ENCODE measurements at places on chromosomes 11 and 22.

GRCh38 chr22:49226096-49226495 lies 601.6 kb downstream of the BRD1 start:
- no peak for DNase-seq

GRCh38 chr11:122523846-122524805 lies 131.4 kb upstream of the UBASH3B start:
- peak; percentile 35 for DNase-seq

DNA sequence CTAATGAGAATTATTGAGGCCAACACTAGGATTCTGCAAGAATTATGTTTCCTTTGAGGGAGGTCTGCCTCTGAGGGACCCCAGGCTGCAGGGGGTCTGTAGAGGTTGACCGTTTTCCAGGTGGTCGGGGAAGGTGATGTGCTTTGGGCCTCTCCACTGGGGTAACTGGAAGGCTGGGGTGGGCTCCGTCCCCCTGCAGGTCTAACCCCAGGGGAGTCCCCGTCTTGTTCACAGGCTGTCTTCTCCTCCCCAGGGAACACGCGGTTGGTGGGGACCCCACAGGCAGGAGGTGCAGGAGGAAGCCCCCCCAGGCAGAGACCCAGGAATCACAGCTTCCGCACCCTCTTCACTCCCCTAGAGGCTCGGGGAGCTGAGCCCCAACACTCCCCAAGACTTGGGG lies 726.4 kb downstream of the BRD1 start:
- no peak for DNase-seq

DNA sequence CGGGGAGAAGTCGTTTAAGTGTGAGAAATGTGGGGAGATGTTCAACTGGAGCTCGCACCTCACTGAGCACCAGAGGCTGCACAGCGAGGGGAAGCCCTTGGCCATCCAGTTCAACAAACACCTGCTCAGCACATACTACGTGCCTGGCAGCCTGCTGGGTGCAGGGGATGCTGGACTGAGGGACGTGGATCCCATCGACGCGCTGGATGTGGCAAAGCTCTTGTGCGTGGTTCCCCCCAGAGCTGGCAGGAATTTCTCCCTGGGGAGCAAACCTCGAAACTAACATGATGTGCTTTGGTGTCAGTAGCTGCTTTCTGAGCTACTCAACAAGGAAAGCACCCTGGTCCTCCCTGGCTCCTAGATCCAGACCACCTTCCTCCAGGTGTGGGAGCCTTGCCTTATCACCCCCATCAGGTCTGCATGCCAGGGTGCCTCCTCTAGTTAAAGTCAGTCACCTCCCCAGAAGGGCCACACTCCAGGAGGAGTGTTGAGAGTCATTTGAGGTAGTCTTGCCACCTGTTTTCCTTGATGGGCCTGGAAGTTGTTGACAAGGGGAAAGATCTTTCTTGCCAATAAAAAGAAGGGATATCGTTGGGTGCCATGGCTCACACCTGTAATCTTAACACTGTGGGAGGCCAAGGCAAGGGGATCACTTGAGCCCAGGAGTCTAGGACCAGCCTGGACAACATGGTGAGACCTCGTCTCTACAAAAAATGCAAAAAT lies 12.9 kb downstream of the ZNF74 start:
- no peak for DNase-seq

DNA sequence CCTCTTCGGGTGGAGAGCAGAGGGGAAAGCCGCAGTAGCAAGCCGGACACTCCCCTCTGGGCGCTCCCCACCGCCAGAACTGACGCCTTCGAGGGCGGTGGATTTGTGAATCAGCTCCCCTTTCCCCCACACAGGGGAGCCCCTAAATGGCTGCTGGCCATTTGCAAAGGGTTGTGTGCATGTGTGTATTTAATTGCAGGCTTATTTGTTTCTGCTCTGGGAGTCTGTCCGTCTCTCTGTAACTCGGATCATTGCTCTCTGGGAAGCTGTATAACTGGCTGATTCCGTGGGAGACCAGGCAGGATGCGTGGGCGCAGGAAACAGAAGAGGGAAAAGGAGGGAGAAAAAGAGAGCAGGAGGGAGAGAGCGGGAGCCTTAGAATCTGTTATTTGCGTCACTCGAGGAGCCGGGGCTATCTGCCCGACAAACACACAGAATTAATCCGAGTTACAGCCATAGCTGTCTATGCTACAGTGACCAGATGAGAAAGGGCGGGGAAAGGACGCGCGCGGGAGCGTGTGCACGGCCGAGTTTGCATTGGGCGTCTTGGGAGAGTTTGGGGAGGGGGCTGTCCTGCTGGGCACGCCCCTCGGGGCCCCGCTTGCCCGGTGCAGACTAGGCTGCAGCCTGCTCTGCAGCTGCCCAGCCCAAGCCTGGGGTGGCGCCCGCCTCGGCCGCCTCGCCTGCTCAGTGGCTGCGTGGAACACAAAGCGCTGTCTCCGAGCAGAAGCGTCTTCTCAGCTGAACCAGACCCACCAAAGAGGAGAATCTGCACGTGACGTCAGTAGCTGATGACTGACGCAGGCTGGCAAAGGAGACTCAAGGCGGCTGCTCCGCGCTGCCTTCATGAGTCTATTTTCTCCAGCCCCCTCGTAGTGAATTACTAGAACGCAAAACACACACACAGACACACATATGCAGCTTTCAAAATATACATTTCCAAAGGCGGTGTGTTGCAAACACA lies 105.3 kb upstream of the HSD17B12 start:
- peak; percentile 51 for DNase-seq

DNA sequence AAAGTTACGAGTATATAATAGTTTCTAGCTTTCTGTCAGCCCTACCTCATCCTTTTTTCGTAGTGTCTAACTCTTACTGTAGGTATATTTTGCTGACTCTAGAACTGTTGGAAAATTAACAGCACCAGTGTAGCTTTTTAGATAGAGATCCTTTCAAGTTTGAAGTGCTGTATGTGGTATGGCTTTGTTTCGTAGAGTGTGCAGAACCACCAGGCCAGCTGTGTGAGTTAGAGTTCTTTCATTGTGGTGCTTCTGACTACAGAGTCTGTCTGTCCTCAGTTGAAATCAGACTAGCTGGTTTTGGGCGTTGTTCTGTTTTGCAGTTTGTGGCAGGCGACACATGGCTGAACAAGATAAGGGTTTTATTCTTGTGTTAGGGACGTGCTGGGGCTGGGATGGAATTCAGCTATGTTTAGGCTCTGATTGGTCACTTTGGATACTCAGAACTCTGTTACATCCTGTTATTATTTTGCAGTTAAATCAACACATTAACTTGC lies 3.2 kb downstream of the ARHGEF12 start:
- no peak for DNase-seq

DNA sequence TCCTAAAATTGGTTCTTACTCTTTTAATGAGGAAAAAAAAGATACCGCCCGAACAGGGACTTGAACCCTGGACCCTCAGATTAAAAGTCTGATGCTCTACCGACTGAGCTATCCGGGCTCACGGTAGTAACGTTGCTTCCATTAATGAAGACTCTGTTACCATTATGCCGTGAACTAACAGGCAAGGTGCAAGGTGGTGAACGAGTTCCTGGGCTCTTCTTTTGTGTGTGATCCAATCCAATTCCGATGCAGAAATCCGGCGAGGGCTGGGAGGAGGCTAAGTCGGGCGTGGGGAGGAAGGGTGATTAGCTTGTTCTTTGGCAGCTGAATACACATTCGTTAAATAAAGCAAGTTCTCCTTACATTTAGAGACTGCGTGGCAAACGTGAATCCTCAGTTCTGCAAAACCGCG lies 49.0 kb downstream of the OR4D9 start:
- DNase-seq: peak; percentile 82

DNA sequence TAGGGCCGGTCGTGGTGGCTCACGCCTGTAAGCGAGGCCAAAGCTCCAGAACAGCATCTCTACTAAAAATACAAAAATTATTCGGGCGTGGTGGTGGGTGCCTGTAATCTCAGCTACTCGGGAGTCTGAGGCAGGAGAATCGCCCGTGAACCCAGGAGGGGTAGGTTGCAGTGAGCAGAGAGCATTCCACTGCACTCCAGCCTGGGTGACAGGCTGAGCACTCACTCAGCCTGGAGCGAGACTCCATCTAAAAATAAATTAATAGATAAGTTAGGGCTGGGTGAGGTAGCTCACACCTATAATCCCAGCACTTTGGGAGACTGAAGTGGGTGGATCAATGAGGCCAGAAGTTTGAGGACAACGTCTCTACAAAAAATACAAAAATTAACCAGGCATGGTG lies 10.2 kb upstream of the TAB1 start:
- DNase-seq: no peak

DNA sequence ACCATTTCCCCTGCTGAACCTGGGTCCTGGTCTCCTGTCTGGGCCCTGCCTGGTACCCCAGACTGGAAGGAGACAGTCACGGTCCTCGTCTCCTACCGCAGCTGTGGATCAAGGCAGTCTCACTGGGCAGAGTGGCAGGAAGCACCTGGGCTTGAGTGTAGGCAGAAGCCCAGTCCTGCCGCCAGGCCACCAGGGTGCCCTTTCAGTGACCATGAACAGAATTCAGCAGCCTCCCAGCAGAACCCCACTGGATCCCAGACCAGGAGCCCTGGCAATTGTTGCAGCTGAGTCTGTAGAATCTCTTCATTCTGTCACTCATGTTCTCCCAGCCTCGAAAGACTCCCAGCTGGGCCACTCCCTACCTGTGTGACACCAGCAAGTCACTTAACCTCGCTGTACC lies 25.5 kb upstream of the CREB3L1 start:
- DNase-seq: no peak

DNA sequence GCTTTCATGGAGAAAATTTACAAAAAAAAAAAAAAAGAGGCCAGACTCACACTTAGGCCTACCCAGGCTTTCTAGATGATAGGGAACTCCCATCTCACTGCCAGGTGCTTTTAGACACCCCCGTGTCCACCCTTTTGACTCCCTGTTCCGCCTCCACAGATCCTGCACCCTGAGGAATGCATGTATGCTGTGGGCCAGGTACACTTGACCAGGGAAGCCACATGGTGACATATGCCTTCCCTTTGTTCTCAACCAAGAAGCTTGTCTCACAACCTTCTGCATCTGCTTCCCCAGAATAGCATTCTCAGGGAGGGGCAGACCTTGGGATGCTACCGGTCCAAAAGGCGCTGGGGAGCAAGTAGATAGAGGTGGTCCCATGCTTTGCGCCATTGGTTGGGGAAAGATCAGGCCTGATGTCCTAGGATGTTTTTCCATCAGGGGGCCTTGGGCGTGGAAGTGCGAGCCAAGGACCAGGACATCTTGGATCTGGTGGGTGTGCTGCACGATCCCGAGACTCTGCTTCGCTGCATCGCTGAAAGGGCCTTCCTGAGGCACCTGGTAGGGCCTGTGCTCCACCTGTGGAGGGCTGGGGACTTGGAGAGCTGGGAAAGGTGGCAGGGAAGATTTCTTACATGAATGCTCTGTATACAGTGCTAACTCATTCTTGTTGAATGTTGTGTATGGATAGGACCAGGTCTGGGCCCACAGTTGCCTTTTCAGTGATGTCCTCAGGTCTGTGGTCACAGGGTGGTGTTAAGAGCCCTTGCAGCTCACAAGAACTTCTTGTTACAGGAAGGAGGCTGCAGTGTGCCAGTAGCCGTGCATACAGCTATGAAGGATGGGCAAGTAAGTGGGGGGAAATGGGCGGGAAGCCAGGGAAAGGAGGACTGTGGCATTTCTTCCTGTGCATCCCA lies 7.5 kb downstream of the HMBS start:
- DNase-seq: no peak

GRCh38 chr22:49295851-49296560 lies 531.7 kb downstream of the BRD1 start:
- DNase-seq: peak; percentile 12

DNA sequence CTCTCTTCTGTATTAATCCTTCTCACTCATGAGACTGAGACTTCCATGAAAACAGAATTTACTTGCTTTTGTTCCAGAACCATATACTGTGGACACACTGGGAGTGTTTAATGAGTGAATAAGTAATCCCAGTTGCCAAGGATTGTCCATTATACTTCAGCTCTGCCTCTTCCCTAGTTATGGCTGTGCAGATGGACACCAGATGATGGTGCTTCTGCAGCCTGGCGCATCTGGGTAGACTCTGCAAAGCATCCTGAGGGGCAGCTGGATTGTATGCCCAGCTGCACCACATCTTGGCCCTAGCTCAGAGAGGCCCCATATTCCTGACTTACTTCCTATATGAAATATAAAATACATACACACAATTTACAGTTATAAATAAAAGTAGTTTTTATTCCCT lies 43.5 kb downstream of the DBX1 start:
- no peak for DNase-seq

GRCh38 chr11:94557421-94557820 lies 9.7 kb upstream of the PIWIL4 start:
- no peak for DNase-seq

DNA sequence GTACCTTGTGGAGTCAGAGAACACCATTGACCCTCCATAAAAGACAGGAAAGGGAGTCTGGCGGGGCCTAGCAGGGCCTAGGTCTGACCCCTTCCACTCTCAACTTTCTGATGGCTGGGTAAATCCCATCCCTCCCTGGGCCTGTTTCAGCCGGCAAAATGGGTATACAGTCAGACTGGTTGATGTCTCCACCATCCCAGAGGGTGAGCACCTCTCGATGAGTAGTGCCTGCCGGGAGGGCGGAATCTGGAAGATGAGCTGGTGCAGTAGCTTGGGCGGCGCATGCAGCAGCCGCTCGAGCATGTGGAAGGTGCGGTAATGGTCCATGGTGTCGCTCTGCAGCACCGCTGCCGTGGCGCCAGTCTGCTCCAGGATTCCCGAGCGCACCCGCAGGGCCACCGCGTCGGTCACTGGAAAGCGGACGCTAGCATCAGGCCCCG lies 528 bp downstream of the FIBP start:
- no peak for DNase-seq

- peak; percentile 60 for DNase-seq
These were observed 3.8 kb downstream of the CYB5R3 start for GRCh38 chr22:42645341-42645937.
